ENCODE measurements at places on chromosomes 11 and 22. TPM values are rescaled to one million over a fixed set of nuclear protein-coding genes. Genes with fewer than 3 reads are reported as not detected.

- H3K4me3 ChIP-seq = no peak overlapping the region
- H3K36me3 ChIP-seq = no peaks in the 10 kb centered on the region
- no peaks in the 10 kb centered on the region for H3K4me1 ChIP-seq
Measured at GRCh38 chr11:66694732-66695207, 17.1 kb upstream of the RBM4B start.

- DNase-seq = no peak
- H3K27me3 ChIP-seq = peaks cover 8% of the 10 kb centered on the region
- H3K4me3 ChIP-seq = no peak overlapping the region
- peaks cover 60% of the 10 kb centered on the region for H3K36me3 ChIP-seq
- H3K27ac ChIP-seq = peak overlapping the region; percentile 49
Measured at GRCh38 chr11:10797001-10797400, 11.7 kb downstream of the EIF4G2 start.

DNA sequence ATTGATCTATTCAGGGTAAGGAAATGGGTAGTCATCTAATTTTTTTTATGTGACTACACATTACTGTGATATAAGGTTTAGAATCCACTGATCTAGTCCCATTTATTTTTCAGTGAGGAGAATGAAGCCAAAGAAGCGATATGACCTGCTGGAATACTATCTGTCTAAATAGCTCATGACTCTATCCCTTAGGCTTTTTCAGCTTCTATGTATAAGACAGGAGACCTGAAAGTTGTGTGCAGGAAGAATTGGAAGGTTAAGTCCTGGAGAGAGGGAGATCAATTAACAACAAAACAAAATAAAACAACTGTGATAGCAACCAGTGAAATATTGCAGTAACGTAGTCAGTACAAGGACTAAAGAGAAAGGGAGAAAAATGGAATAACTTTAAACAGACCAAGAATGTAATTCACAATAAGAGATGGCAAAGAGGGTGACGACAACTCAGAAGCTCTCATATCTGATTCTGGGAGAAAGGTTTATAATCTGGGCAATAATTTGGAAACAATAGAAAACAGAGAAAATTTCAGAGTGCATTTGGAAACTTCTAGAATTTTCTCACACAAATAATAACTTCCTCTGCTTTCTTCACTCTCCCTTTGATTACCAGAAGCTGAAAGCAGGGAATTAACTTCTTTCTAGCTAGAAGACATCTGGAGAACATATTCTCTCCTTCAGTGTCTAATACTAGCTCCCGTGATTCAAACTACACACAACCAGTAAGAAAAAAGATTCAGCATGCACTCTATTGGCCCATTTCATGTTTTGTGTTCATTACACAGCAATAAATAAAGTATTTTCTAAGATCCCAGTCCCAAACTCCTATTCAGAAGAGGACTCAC is 19.2 kb upstream of the CASP12 start:
- no peak for DNase-seq
- H3K4me1 ChIP-seq = no peaks in the 10 kb centered on the region
- H3K27me3 ChIP-seq = no peaks in the 10 kb centered on the region
- H3K36me3 ChIP-seq = no peaks in the 10 kb centered on the region
- H3K27ac ChIP-seq = no peak overlapping the region

GRCh38 chr11:78066471-78066870 is 2.8 kb downstream of the THRSP start:
- DNase-seq = no peak
- H3K4me1 ChIP-seq = no peaks in the 10 kb centered on the region
- H3K27me3 ChIP-seq = no peaks in the 10 kb centered on the region
- no peak overlapping the region for H3K27ac ChIP-seq
- no peak overlapping the region for H3K4me3 ChIP-seq
- H3K36me3 ChIP-seq = peaks cover 2% of the 10 kb centered on the region

- no peak for DNase-seq
- H3K4me3 ChIP-seq = no peak overlapping the region
- no peaks in the 10 kb centered on the region for H3K27me3 ChIP-seq
- no peaks in the 10 kb centered on the region for H3K36me3 ChIP-seq
Measured at GRCh38 chr11:46528445-46529094, 65.3 kb downstream of the AMBRA1 start.

DNA sequence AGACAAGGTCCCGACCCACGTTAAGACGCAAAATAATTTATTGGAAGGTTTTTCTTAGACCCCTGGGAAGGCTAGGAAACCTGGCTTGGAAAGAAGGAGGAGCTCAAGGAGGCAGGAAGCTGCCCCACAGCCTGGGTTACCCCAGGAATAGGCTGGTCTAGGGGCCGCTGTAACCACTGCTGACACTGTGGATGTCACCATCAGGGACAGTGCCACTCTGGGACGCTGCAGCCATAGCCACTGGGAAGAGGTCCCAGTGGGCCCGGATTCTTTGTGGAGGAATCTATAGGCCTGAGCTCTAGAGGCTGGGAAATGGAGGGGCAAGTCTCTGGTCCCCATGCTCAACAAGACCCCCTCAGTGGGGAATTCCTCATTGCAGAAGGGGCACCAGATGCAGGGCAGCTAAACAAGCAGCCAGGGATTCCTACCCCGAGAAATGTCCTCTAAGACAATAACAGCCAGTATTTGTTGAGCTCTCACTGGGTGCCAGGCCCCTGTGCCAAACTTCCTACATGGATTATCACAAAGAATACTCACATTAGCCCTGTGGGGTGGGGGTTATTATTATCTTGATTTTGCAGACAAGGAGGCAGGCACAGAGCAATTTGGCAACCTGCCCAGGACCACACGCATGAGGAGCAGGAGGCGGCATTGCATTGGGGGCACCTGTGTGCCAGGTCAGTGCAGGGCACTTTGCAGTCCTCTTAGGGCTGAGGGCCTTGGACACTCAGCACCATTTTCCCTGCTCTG is 19.5 kb upstream of the CHKA start:
- H3K4me3 ChIP-seq = no peak overlapping the region
- DNase-seq = no peak
- no peaks in the 10 kb centered on the region for H3K4me1 ChIP-seq
- H3K27ac ChIP-seq = no peak overlapping the region

DNA sequence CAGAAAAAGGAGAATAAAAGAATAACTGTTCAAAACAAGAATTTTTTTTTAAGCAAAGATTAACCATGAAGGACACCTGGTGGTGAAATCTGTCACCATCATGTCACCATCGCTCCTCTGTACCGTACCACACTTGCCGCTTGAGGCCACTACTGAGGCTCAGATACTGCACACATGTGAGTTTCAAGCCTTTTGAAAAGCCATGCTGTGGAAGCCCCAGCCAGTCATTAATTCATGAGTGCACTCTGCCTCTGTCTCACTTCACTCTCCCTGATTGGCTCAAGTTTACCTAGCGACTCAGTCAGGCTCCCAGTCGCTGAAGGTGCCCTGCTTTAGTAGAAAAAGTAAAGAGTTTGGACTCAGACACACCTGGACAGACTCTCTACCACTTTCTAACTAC is 6.6 kb upstream of the MS4A12 start:
- H3K36me3 ChIP-seq = no peaks in the 10 kb centered on the region
- no peak overlapping the region for H3K4me3 ChIP-seq
- no peaks in the 10 kb centered on the region for H3K4me1 ChIP-seq

DNA sequence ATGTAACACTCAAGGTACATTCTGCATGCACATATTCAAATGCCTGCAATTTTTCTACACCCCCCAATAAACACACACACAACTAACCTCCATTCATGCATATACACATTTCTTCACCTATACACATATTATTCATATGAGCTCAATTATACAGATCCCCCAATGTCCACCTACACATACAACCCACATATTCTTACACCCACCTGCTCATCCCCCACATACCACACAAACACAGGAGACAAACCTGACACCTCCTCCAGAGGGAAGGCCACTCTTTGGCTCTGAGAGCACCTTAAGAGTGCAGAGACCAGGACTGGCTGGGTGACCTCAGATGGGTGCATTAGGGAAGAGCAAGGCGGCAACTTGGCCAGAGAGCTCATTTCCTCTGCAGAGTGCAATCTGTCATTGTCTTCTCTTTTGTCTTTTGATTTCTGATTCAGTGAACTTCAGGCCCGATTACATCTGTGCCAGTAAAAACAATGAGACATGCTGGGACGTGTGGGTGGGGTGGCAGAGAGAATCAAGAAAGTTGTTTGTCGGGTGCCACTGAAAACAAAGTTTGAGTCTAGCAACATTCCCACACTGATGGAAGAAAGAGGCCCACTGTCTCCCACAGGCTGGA is 208.4 kb downstream of the NXPE2 start:
- H3K4me3 ChIP-seq = no peak overlapping the region
- no peaks in the 10 kb centered on the region for H3K36me3 ChIP-seq
- H3K27me3 ChIP-seq = peaks cover 5% of the 10 kb centered on the region
- peaks cover 23% of the 10 kb centered on the region for H3K4me1 ChIP-seq

DNA sequence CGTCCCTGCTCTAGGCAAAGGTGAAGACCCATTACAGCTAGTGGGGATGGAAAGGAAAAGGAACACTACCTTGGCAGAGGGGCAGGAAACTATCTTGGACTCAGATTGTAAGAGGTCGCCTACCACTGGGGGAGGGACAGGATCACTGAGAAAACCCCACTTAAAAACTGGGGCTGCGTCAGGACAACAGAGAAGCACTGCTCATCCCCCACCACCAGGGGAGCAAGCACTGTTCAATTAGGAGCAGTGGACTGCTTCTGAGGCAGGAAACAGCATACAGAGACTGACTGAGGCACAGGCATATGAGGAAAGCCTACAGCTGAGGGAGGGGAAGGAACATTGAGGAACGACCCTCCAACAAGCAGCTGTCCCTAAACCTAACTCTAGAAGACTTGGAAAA is 20.8 kb upstream of the DLAT start:
- no peak for DNase-seq
- no peaks in the 10 kb centered on the region for H3K36me3 ChIP-seq
- H3K4me1 ChIP-seq = no peaks in the 10 kb centered on the region
- H3K27me3 ChIP-seq = no peaks in the 10 kb centered on the region

DNA sequence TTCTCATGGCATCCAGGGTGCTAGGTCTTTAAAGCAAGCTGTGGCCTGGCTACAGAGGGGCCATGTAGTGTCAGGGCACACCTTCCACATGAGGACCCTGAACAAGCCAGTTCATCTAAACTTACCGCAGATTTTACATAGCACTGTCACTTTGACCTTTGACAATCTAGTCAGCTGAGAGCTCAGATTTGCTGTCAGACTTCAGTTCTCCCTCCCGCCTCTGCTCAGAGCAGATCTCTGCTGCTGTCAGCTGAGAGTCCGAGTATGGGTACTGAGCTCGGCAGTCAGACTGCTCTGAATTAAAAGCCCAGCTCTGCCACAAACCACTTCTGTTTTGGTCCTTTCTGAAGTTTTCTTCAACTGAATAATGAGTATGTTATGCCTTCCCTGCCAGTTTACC is 507.1 kb downstream of the SOX6 start:
- H3K27ac ChIP-seq = no peak overlapping the region
- peaks cover 56% of the 10 kb centered on the region for H3K4me1 ChIP-seq
- DNase-seq = no peak
- H3K36me3 ChIP-seq = no peaks in the 10 kb centered on the region
- H3K27me3 ChIP-seq = no peaks in the 10 kb centered on the region

DNA sequence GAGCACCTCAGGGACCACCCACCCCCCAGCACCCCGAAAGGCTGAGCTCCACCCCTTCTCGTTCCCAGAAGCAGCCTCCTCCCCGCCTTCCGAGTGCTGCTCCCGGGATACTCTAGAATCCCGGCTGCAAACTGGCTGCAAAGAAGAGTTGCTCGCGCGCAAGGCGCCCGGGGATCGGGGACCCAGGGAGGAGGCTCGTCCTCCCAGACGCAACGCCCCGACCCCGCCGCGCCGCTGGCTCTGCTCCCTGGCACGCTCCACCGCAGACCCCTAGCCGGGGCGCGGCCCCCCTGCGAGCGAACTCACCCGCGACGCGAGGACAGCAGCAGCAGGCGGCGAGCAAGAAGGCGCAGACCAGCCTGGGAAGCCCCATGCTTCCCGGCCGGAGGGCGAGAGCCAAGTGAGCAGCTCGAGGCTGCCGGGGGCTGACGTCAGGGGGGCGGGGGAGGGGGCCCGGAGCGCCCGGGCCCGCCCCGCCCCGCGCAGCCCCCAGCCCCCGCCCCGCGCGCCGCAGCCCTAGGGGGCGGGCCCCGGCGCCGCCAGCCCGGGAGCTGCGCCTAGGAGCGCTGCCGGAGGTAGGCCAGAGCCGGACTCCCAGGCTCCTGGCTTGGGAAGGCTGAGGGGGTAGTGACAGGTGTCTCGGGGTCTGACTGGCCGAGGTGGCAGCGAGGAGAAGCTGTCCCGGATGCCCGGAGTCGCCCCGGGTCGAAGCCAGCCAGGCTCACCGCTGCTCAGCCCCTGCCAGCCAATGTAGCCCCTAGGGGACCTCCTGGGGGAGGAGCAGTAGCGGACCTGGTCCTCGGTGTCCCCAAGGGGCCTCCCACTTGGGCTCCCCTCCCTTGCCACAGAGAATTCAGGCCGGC is at the start of gene MCAM:
Gene MCAM, minus strand, starts transcription at position 402 of the 863 bp plus-strand sequence. Its CDS starts 29 bp downstream, at position 373.
- peak within 1 kb of the TSS; percentile 74 for H3K4me3 ChIP-seq
- H3K27me3 ChIP-seq = peaks cover 35% of the 10 kb centered on the region
- no peaks in the 10 kb centered on the region for H3K36me3 ChIP-seq
- DNase-seq = peak; percentile 81
- H3K4me1 ChIP-seq = peaks cover 59% of the 10 kb centered on the region
- H3K27ac ChIP-seq = no peak within 1 kb of the TSS

- no peaks in the 10 kb centered on the region for H3K36me3 ChIP-seq
- no peaks in the 10 kb centered on the region for H3K4me1 ChIP-seq
- H3K4me3 ChIP-seq = no peak overlapping the region
- no peaks in the 10 kb centered on the region for H3K27me3 ChIP-seq
Measured at GRCh38 chr11:120425527-120425926, 86.0 kb upstream of the GRIK4 start.

DNA sequence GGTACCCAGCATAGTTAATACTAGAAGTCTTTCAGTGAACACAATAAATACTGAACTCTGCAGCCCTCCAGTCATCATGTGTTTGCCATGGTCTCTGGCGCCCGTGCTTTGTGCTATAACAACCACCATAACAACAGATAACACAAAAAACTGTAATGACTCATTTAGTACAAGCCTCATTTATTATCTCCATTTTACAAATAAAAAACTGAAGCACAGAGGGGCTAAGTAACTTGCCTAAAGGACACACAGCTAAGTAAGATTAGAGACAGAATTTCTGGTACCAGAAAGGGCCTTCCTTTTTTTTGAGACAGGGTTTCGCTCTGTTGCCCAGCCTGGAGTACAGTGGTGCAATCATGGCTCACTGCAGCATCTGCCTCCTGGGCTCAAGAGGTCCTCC is 19.5 kb downstream of the RBFOX2 start:
- peaks cover 19% of the 10 kb centered on the region for H3K4me1 ChIP-seq
- H3K27ac ChIP-seq = no peak overlapping the region
- no peak for DNase-seq

Gene OR6A2
- total RNA-seq = 0.50 TPM

Gene VWCE
- 5.1 TPM for total RNA-seq

Gene MTMR2
- 68.9 TPM for total RNA-seq

Gene APLNR
- 1.8 TPM for total RNA-seq

Gene MS4A2
- not detected for total RNA-seq

Gene MOV10L1
- not detected for total RNA-seq

Gene ISX
- not detected for total RNA-seq

Gene OR2AG2
- 0.25 TPM for total RNA-seq
